ENCODE measurements at places on chromosomes 13 and 19. TPM values are rescaled to one million over a fixed set of nuclear protein-coding genes. Genes with fewer than 3 reads are reported as not detected.

Gene POU4F1
- not detected for total RNA-seq

Gene LMTK3
- 5.1 TPM for total RNA-seq

DNA sequence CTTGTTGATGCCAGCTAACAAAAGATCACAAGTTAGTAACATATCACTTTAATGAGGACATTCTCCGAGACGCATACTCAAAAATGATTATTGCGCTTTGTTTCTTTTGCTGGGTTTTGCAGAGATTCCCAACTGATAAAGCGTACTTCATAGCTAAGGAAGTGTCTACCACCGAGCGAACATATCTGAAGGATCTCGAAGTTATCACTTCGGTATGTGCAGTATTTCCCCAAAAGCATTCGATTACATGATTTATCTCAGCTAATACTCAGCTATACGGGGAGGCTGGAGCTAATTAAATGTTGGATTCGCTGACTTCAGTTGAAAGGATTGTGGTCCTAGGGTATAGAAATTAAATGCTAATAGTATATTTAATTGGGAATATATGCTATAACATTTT lies 166.3 kb downstream of the STK24 start:
- no peak for DNase-seq

GRCh38 chr13:35763782-35764123 lies 287.3 kb upstream of the MAB21L1 start:
- no peak for DNase-seq

- peak; percentile 58 for DNase-seq
Measured at GRCh38 chr13:33642374-33643065, 175.4 kb upstream of the RFC3 start.

DNA sequence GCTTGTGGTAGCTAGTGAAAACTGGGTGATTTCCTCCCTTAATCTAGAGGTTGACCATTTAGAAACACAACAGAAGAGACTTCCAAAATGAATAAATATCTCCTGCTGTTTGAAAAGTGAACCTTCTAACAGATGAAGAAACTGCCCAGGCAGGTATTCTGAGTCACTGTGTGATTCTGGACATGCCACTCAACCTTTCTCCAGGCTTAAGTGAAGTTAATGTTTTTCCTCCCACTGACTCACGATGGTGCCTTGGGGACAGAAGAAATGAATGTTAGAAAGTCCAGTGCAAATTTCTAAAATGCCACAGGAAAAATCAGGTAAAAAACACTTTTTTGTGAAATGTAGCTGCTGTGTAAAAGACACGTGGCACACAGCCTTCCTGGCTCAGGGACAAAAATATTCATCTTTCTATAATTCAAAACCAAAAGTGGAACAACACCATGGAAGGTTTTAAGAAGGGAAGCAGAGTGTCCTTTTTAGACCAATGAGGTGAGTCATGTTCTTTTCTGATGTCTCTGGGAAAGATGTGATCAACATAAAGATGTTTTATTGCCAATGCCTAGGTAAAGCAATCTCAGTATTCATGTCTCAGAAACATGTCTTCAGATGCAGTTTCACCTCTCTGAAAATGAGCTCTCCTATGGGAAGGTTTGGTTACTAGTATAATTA lies 9.1 kb downstream of the UBE2L5 start:
- DNase-seq, result no peak

DNA sequence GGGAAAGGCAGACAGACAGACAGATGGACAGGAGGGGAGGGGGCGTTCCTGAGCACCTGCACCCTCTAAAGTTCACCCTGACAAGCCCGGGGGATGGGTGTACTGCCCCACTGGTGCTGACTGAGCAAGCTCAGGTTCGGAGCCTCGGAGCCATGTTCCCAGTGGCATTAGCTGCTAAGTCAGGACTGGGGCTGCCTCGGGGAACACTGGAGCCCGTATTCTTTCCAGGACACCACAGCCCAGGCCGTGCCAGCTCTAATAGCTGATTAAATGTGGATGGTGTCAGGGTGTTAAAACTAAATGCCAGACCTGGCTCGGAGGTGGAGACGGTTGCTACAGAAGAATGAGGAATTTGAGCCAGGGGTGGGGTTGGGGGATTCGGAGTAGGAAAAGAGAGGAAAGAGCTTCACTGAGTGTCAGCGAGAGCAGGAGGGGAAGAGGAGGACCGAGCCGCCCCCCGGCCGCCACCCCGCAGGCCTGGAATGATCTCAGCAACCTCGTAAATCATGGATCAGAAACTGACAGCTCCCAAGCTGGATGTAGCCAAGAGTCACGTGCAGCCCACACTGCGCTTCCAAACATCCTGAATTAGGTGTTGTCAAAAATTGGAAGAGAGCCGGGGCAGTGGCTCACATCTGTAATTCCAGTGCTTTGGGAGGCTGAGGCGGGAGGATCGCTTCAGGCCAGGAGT lies 10.4 kb downstream of the MAP2K2 start:
- DNase-seq, result no peak

DNA sequence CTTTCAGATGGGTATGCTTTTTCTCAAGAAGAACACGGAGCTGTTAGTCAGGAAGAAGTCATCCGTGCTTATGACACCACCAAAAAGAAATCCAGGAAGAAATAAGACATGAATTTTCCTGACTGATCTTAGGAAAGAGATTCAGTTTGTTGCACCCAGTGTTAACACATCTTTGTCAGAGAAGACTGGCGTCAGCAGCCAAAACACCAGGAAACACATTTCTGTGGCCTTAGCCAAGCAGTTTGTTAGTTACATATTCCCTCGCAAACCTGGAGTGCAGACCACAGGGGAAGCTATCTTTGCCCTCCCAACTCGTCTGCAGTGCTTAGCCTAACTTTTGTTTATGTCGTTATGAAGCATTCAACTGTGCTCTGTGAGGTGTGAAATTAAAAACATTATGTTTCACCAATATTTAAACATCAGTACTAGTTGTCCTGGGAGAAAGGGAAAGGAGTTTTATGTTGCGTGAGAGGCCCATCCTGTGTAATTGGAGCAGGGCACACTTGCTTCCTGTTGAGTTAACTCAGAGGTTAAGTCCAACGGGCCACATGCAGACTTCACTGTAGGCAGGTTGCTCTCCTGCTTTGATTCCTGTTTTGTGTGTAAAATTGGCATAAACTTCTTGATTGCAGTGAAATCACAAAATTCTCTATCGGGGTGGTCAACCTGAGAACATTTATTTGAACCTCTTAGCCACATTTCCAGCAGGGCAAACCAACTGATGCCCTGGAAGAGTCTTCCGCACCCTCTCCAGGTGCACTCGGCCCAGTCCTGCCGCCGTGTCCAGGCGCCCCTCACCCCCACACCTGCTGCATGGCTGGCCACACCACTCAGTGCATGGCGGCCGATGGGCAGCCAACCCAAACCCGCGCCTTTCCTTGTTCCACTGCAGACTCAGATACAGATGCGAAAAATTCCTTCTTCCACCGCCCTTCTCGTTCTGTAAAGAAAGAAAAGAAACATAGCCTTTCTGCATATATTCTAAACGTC lies 31.6 kb downstream of the SHISA2 start:
- DNase-seq, result no peak

GRCh38 chr13:20901668-20902437 lies 693 bp downstream of the XPO4 start:
- DNase-seq, result peak; percentile 45

Data from ureter (tissue), 1 donor.